ENCODE measurements at places on chromosomes 2 and 18.
A peak's percentile ranks its signal among the peaks of the same experiment; 100 is the strongest.

DNA sequence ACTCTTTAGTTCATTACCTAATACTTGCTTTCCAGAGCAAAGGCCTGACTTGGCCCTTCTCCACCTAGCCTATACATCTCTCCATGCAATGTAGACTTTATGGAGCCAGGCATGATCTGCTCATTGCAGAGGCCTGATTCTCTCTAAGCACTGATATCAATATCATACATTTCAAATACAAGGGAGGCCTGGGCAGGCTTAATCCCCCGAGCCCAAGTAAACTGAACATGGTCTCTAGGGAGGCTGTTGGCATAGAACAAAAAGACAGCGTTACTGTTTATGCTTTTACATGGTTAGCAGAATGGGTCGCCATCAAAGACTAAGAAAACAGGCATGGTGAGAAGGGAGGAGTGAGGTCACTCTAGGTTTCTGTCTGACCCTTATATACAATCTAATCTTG, 695.1 kb downstream of the ZEB2 start:
- DNase-seq: no peak

GRCh38 chr2:11072550-11072949, 82.7 kb upstream of the SLC66A3 start:
- DNase-seq: no peak

DNA sequence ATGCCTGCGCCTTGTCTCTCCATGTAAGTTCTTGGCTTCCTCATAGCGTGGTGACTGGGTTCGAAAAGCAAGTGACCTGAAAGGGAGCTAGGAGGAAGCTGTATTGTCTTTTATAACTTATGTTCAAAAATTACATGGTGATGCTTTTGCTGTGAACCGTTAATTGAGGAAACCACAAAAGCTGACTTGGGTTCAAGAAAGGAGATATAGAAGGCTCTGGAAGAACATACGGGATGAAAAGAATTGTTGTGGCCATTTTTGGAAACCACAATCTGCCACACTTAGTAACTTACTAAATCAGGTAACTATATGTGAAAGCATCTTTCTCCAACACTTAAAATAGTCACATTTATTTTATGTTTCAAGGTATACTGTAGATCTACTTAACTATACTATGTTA, 177.0 kb upstream of the RBMS1 start:
- DNase-seq: no peak

- no peak for DNase-seq
These were observed 10.4 kb downstream of the CHST10 start for GRCh38 chr2:100407073-100407472.

GRCh38 chr2:55907686-55908085, 15.9 kb downstream of the EFEMP1 start:
- DNase-seq: no peak

- DNase-seq: no peak
These were observed 41.5 kb downstream of the NCKAP5 start for GRCh38 chr2:133526530-133527300.

GRCh38 chr2:233385489-233386044, 31.3 kb downstream of the DGKD start:
- DNase-seq: no peak

DNA sequence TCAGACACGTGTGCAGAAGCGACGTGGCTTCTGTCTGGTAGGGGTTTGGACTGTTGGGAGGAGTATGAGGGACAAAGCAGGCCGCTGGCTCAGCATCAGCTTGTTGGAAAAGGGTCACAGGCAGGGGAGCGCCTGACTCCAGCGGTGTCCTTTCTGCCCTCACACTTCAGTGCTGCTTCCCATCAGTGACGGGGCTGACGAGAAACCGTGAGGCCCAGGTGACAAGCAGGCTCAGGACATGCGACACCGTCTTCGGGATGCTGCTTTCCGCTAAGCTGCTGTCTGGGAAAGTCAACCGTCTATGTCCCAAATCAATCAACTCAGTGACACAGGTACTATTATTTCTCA, 90.5 kb downstream of the USP40 start:
- no peak for DNase-seq

- no peak for DNase-seq
These were observed 76.9 kb upstream of the ASB18 start for GRCh38 chr2:236341067-236341466.

DNA sequence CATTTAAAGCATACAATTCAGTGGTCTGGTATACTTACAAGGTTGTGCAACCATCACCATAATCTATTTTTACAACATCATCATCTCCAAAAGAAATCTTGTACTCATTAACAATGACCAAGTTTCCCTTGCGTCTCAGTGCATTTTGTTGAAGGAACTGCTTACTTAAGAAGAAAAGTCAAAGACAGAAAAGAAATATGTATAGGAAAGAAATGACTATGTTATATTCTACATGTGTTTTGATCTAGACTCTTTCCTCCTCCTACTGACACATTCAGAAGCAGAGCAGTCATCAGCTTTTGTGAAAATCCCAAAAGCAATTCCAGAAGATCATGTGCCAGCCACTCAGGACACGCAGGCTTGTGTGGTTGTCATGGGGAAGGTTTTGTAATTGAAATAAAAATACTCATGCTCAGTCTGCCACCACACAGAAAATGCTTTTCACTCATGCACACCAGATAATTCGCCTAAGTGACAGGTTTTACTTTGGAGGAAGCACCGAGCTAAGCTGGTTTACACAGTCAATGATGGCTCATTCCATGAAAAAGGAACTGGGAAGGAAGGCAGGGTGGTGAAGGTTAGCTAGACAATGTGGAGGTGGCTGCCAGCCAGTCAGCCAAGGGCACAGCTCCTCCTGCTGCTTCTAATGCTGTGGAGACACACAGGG, 158.5 kb upstream of the REV1 start:
- no peak for DNase-seq

- no peak for DNase-seq
These were observed 19.8 kb downstream of the PROC start for GRCh38 chr2:127437781-127438726.

DNA sequence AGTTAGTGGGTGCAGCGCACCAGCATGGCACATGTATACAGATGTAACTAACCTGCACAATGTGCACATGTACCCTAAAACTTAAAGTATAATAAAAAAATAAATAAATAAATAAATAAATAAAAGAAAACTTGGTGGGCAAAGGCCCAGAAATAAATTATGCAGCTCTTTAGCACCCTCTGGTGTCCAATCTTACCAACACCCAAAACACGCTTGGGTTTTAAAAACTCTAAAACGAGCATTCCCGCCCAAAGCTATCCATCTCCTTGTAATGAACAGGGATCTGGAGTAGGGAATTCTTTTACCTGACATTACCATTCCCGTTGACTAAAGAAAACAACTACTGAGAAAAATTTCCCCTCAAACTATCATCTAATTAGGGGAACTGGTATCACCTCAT, 2005.9 kb upstream of the CELF4 start:
- no peak for DNase-seq

DNA sequence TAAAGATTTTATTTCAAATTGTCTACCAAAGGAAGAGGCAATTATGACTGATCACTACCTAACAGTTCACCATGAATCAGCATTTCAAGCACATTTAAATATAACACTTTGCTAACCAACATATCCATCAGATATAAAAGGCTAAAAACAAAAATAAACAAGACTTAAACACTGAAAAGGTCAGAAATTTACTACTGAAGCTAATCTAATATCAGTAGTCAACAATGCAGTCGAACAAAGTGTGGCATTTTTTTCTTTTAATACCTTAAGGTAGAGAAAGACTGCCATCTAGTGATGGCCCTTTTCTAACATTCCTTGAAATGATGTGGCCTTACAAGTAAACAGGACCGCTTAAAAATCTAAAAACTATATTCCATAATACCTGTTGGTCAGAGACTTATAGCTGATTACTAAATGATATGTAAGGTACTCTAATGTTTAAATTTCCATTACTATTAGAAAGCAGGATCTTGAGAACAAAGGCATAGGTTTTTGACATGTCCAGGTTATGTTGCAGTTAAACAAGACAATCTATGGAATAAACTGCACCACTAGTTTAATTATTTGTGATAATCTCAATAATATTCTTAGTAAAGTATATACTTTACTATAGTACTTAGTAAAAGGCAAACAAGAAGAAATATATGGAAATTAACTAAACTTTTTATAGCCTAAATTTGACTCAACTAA, 80.0 kb downstream of the EXOC6B start:
- DNase-seq: peak; percentile 55

GRCh38 chr2:23596316-23596885, 211.4 kb downstream of the KLHL29 start:
- no peak for DNase-seq

DNA sequence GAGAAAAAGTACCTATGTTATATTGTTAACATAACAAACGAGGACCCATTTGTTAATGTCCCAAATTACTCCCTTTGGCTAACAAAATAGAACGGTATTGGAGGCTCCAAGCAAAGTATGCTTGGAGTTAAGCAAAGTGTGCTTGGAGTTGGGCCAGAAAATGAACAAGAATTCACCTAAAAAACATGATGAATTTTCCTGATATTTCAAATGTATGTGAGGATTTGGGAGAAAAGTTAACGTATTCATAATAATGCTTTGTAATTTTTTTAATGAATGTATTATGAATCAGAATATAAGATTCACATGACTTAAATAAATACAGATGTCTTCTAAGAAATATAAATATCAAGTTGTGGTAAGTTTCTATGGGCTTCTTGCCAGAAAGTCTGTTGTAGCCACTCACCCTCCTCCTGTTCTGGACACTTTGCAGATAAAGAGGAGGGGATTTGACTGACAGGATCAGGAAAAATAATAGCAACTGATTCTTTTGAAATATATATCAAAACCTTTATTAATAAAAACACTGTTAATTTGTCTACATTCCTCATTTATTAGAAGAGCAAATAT, 423.7 kb upstream of the MMADHC start:
- DNase-seq: no peak

DNA sequence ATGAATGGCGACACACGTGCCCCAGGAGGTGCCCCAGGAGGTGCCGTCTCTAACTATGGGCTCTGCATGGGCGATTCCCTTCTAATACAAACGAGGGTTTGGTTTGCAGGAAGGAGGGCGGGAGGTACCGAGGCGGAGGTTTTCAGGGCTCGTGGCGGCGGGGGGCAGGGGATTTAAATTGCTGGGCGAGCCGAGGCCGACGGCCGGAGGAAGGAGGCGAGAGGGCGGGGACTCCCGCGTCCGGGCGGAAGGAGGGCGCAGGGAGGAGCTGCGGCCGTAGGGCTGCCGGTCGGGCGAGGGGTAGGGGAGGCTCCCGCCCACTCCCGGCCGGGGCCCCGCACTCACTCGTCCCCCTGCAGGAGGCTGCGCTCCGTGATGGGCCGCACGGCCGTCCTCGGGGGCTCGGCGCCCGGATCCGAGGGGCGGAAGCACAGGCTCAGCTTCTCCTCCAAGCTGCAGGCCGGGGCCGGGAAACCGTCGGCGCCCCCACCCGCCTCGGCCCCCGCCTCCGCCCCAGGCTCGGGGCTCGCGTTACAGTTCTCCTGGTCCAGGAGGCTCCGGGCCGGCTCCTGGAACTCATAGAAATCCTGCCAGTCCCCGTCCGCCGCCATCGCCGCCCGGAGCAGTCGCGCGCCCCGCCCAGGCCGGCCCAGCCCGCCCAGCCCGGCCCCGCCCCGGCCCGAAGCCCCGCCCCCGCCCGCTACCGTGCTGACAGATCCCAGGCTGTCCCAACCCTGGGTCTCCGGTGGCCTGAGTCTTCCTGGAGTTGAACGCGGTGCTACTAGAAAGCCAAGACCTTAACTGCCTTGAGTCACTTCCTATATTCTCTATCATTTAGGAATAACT, at the start of gene FEZ2:
Gene FEZ2 (minus strand): TSS at position 637 of the 846 bp plus-strand sequence. CDS start 26 bp downstream, at position 611.
- no peak for DNase-seq

DNA sequence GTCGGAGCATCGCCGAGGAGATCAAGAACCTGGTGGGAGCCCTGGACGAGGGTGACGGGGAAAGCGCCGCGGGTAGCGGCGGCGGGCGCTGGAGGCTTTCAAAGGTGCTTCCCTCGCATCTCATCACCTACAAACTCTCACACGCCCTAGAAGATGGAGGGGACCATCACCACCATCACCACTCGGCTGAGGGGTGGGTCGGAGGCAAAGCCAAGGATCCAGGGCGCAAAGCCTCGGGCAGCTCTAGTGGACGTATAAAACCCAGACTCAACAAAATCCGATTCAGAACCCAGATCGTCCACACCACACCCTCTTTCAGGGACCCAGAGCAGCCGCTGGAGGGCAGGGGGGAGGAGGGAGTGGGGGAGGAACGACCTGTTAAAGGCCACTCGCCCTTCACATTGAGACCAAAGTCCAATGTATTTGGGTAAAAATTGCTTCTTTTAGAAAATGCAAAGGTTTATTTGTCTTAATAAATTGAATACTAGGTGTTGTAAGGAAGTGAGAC, 1.5 kb downstream of the SOWAHC start:
- no peak for DNase-seq

DNA sequence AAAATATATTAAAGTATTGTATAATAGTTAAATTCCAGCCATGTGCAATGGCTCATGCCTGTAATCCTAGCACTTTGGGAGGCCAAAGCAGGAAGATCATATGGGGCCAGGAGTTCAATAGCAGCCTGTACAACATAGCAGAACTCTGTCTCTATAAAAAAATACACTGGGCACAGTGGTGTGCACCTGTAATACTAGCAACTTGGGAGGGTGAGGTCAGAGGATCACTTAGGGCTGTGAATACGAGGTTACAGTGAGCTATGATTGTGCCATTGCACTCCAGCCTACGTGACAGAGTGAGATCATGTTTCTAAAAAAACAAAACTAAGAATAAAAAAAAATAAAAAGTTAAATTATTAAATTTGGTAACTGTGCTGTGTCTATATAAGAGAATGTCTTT, 36.1 kb downstream of the ZRANB3 start:
- DNase-seq: no peak

DNA sequence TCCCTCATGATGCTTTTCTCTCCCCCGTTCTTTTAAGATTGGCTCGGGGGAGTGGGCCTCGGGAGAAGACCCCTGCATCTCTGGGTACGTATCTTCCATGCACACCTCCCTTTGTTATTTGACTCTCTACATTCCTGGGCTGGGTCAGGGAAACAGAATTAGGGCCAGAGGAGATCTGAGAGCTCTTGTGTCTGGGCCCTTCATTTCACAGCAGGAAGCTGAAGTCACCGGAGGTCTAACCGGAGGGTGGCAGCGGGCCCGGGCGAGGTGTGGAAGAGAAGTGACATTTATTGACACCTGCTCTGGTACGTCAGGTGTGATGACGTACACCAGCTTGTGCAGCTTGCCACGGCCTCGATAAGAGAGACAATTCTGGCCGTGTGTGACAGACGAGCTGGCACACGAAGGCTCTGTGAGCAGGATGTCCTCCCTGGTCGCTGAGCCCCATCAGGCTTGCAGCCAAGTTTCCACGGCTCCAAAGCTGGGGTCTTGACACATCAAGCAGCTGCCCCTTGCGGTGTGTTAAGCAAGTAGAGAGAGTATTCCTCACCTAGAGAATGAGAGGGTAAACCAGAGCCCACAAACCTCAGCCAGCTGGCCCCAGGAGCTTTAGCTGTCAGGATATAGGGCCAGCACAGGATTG, 30.4 kb downstream of the TOGARAM2 start:
- DNase-seq: no peak

- no peak for DNase-seq
These were observed 160.6 kb downstream of the AFF3 start for GRCh38 chr2:99981840-99982239.

GRCh38 chr2:176848844-176849243, 363.8 kb upstream of the HNRNPA3 start:
- no peak for DNase-seq

GRCh38 chr2:191064590-191064989, 50.6 kb upstream of the STAT1 start:
- DNase-seq: no peak
